GM12878 (cell line): ENCODE measurements at places on chromosomes 13 and 19. TPM values are rescaled to one million over a fixed set of nuclear protein-coding genes. Genes with fewer than 3 reads are reported as not detected.
A peak's percentile ranks its signal among the peaks of the same experiment; 100 is the strongest.

DNA sequence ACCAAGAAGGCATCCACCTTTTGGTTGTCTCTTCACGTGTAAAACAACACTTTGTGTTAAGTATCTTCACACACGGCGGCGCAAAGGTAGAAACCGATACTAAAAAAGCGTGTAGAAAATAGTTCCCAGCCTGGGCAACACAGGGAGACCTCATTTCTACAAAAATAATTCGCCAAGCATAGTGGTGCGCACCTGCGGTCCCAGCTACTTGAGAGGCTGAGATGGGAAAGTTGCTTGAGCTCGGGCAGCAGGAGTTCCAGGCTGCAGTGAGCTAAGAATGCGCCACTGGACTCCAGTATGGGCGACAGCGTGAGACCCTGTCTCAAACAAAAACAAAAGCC, 573 bp upstream of the ERCC5 start:
- no peak for DNase-seq

DNA sequence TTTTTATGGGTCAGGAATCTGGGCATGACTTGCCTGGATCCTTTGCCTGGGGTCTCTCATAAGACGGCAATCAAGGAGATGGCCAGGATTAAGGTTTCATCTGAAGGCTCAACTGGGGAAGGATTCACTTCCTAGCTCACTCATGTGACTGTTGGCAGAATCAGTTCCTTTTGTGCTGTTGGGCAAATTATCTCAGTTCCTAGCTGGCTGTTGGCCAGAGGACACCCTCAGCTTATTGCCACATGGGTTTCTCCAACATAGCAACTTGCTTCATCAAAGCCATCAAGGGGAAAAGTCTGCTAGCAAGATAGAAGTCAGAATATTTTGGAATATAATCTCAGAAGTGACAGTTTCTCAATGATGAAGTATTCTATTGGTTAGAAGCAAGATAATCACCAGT, 12.2 kb upstream of the EVI5L start:
- DNase-seq = no peak

DNA sequence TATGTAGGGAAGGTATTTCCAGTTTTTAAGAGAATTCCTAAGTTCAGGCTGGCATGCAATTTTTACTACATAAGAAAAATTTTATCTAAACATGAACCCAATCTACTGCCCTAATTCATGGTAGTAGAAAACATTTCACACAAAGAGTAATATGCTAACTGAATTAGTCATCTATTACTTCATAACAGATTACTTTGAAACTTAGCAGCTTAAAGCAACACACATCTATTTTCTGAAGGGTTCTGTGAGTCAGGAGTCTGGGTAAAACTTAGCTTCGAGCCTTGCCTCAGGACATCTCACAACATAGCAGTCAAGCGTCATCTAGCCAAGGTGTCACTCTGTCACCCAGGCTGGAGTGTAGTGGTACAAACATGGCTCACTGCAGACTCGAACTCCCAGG, 537.5 kb downstream of the DCT start:
- DNase-seq = no peak

DNA sequence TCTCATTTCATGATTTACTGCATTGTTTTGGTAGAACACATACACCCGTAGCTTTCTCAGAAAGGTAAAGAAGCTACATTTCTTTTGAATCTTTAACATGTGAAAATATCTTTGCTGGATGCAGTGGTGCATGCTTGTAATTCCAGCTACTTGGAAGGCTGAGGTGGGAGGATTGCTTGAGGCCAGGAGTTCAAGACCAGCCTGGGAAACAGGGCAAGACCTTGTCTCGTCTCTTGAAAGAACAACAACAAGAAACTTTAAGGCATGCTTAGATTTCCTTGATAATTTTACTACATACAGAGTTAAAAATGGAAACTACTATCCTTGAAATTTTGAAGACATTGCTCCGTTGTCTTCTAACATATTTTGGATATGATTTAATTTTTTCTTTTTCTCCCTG, 7.7 kb downstream of the RNF113B start:
- DNase-seq = no peak

GRCh38 chr13:86945584-86945983, 725.6 kb upstream of the SLITRK5 start:
- no peak for DNase-seq

- DNase-seq = no peak
These were observed 204.8 kb upstream of the ZNF536 start for GRCh38 chr19:30167206-30167868.

GRCh38 chr19:2609389-2610116, 92.9 kb downstream of the GNG7 start:
- peak; percentile 59 for DNase-seq

DNA sequence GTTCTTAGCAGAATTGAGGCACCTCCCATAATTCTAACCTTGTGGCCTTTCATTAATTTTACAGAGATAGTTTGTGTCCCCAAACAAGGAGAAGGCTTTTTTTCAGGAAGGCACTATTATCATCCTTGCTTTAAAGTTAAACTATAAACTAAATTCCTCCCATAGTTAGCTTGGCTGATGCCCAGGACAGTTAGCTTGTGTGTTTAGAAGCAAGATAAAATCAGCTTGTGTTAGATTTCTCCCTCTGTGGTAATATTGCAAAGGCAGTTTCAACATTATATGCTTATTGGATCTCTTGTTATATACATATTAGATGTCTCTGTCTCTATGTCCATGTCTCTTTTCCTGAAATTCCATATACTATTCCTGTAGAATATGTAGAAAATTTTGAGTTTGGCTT, 342.7 kb downstream of the TBC1D4 start:
- no peak for DNase-seq

- DNase-seq = no peak
These were observed 69.8 kb upstream of the STARD13 start for GRCh38 chr13:33355201-33355895.

- no peak for DNase-seq
These were observed 15.8 kb downstream of the ARHGAP33 start for GRCh38 chr19:35790981-35791813.

DNA sequence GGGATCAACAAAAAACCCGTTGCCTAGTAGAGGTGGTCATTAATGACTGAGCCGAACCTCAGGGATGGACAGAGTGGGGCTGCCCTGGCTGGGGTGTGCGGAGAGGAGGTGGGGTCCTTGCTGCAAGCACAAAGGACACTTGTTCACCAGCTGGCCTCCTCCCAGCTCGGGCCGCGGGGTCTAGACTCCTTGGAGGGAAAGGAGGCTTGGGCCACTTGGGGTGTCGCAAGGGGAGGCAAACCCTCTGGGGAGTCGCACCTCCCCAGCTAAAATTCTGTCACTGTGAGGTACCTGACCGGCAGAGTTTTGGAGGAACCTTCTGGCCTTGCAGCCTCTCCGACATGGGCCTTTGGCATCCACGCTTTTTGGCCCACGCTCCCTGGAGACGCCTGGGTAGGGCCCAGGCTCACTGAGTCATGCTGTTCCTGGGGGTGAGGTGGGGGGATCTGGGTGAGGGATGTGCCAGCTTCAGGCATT, 8.2 kb downstream of the KLHL26 start:
- no peak for DNase-seq

DNA sequence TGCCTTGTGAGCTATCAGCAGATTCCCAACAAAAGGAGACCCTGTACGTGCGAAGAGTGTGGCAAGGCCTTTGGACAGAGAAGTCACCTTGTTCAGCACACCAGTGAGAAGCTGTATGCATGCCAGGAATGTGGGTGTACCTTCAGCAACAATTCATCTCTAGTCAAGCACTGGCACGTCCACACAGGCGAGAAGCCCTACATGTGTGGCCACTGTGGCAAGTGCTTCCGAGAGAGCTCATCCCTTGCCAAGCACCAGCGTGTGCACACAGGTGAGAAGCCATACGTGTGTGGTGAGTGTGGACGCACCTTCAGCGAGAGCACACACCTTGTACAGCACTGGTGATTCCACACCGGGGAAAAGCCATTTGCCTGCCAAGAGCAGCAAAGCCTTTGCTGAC, 7.6 kb upstream of the ZSCAN22 start:
- DNase-seq = no peak

- no peak for DNase-seq
These were observed 12.3 kb downstream of the FGF9 start for GRCh38 chr13:21683034-21683733.

- DNase-seq = no peak
These were observed 320.6 kb downstream of the GPC5 start for GRCh38 chr13:91719033-91719432.

GRCh38 chr19:11814029-11814699, at the start of gene ZNF440:
Gene ZNF440 (plus strand): TSS chr19:11814273. CDS start chr19:11814448, 175 bp downstream.
- peak; percentile 72 for DNase-seq

- no peak for DNase-seq
These were observed 17.2 kb upstream of the ZBTB7A start for GRCh38 chr19:4083677-4084546.

The CACNG7 gene
- total RNA-seq = not detected in 2 replicates

The ADGRE3 gene
- not detected in 2 replicates for total RNA-seq

The TRMT1 gene
- total RNA-seq = 51.4 and 53.1 TPM in 2 replicates

The KIR2DL4 gene
- total RNA-seq = not detected in 2 replicates

The PPM1N gene
- 3.5 and 4.1 TPM in 2 replicates for total RNA-seq

The VSTM1 gene
- total RNA-seq = not detected in 2 replicates
